ENCODE measurements at places on chromosomes 4 and X.

DNA sequence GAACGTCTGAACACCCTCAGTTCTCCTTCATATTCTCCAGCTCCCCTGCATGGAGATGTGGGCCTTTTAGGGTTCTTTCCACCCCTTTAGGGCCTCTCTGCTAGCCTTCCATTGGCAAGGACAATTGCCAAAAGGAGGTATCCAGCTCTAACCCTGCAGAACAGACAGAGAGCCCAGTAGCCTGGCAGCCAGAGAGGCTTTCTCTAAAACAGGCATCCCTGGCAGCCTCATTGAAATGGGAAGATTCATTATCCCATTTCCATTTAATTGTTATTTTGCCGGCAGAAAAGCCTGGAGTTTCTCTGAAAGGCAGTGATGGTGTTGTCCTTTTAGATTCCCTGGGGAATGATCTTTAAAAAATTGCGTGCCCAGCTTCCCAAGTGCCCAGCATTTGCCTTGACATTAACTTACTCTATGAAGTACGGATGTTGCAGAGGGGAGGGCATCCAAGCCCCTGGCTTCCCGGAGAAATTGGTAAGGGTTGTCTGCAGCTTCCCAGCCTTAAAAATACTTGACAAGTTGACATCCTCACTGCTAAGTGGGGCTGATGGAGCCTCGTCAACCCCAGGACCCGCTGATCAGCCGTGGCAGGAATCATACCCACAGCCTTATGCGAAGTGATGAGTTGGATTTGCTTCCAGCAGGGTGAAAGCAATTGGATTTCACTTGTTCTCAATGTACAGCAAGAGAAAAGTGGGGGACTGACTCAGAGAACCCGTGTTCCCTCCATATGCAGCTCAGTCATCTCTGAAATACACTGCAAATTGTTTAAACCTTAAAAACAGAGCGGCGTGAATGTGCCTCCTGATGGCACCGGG, 244.1 kb downstream of the CRLF2 start:
- DNase-seq = no peak
- no peaks in the 10 kb centered on the region for H3K36me3 ChIP-seq
- no peaks in the 10 kb centered on the region for H3K27me3 ChIP-seq
- H3K4me1 ChIP-seq = no peaks in the 10 kb centered on the region

DNA sequence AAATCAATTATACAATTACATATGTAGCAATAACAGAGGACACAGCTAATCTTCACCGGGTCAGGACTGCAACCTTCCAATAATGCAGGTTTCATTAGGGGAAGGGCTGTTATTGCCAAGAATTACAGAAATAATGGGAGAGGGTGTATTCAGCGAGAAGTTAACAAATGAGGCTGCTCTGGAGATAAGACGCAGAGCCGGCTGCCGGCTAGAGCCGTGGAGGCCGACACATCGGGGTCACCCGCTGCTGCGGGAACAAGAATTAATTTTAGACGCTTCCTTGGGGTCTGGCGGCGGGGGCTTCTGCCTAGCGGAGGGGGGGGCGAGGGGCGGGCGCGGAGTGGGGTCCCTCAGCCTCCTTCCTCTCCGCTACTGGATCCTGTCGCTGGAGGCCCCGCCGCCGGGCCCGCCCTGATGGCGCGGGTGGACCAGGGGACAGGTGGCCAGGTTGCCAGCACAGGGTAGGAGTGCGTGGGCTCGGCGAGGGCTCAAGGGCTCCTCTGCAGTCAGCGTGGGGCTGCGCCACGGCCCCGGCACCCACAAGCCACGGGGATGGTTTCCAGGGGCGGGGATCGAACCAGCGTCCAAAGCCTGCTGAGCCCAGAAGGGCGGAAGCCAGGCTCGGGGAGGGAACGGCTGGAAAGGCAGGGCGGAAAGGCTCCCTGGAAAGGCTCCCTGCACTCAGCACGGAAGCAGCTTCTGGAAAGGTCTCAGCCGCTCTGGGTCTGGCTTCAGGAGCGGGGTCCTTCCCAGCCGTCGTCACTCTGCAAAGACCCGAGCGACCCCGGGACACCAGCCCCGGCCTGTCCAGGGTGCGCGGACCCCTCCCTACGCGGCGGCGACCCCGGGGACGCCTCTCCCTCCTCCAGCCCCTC, 113.8 kb upstream of the NKX1-1 start:
- no peaks in the 10 kb centered on the region for H3K4me1 ChIP-seq
- no peak overlapping the region for H3K4me3 ChIP-seq
- DNase-seq = no peak
- H3K36me3 ChIP-seq = no peaks in the 10 kb centered on the region
- H3K27me3 ChIP-seq = no peaks in the 10 kb centered on the region
- no peak overlapping the region for H3K27ac ChIP-seq

DNA sequence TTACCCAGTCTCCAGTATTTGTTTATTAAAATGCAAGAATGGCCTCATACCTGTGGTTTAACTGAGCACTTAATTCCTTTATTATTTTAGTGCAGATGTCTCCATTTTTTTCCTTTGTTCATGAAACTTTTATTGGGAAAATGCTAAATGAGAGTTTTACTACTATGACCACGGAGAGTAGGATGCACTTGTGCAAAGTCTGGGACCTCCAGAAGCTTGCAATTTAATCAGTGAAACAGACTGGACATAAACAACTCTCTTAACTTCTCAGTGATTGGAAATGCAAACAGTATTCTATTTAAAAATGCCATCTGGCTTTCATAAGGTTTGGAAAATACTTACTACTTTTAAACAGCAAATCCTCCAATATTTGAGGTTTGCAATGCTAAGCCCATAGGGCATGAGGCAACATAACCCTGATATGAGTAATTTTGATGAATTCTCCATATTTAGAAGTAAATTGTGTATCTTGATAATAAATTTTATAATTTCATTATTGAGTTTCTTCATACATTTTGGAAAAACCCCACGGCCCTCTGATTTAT, 718.7 kb upstream of the MAGEB2 start:
- no peaks in the 10 kb centered on the region for H3K4me1 ChIP-seq
- no peak for DNase-seq
- no peak overlapping the region for H3K27ac ChIP-seq
- no peak overlapping the region for H3K4me3 ChIP-seq

DNA sequence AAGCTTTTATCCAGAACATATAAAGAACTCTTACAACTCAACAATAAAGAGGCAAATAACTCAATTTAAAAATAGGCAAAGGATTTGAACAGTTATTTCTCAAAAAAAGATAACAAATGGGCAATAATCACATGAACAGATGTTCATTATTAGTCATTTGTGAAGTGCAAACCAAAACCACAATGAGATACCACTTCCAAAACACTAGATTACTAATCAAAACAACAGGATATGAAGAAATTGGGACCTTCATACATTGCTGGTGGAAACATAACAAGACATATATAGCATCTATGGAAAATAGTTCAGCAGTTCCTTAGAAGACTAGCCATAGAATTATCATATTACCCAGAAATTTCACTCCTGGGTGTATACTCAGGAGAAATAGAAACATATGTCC, 224.6 kb downstream of the FBXO8 start:
- no peak overlapping the region for H3K4me3 ChIP-seq
- no peak for DNase-seq
- no peaks in the 10 kb centered on the region for H3K4me1 ChIP-seq
- no peak overlapping the region for H3K27ac ChIP-seq
- no peaks in the 10 kb centered on the region for H3K27me3 ChIP-seq

GRCh38 chr4:186040316-186040715, 28.6 kb upstream of the TLR3 start:
- no peaks in the 10 kb centered on the region for H3K36me3 ChIP-seq
- H3K4me3 ChIP-seq = no peak overlapping the region
- no peak for DNase-seq
- H3K27ac ChIP-seq = no peak overlapping the region

GRCh38 chr4:17763931-17764330, 17.5 kb downstream of the FAM184B start:
- H3K27ac ChIP-seq = no peak overlapping the region
- peaks cover 3% of the 10 kb centered on the region for H3K4me1 ChIP-seq
- DNase-seq = no peak
- no peaks in the 10 kb centered on the region for H3K36me3 ChIP-seq
- H3K27me3 ChIP-seq = no peaks in the 10 kb centered on the region

Data from H1 (cell line).